ENCODE measurements at places on chromosomes 3 and 15.

GRCh38 chr3:172171396-172172075 is 132.2 kb downstream of the FNDC3B start:
- DNase-seq = no peak

GRCh38 chr3:195911041-195911945 is 2.9 kb upstream of the TNK2 start:
- DNase-seq = no peak

GRCh38 chr3:52714335-52715302 is 8.7 kb downstream of the SPCS1 start:
- DNase-seq = no peak

DNA sequence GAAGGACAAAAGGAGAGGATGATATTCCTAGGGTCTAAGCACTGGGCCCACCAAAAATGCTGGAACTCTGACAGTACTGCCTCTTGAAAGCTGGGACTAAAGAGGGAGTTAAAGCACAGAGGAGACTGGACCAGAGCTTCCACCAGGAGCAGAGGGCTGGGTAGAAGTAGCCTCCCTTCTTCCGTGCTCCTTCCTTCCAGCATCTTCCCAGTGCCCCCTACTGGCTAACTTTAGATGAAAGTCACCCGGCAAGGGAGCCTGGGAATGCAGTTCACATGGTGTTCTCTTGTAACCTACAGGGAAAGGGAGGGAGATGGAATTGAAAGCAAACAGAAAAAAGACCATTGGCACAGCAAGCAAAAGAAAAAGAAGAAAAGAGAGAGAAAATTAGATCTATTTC is 106.1 kb upstream of the COL8A1 start:
- no peak for DNase-seq

DNA sequence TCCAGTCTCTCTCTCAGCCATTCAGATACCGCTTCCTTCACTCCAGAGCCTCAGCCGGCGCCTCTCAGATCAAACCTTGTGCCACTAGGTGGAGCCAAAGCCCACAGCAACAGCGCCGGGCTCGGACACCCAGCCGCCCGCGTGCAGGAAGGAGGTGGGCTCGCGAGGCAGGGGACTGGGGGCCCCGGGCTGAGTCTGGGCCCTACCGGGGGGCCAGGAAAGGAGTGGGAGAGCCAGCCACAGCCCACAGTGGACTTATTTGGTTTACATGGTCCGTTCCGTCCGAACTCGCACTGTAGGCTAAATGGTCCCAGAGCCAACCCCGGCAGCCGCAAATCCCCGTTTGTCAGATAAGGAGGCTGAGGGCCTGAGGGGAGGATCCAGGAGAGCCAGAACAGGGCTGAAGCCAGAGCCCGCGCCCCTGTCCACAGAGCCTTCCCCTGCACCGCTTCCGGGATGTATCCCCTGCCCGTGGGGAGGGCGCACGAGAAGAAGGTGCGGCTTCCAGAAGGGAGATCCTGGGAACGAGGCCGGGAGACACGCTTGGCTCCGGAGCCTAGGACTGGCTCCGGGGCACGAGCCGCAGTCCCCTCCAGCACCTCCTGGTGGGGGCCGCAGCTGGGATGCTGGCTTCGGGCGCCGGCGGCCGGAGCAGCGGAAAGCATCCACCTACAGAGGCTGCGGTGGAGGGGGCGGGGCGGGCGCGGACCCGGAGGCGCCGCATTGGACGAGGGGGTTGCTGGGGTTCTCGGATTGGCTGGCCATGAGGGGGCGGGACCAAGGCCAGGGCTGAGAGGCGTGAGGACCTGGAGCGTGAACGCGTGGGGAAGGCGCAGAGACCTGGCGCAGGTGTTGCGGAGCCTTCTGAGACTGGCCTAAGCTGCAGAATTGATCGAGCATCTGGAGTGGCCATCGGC is 6.5 kb upstream of the CYP11A1 start:
- no peak for DNase-seq

GRCh38 chr3:29281344-29282241 is 722 bp downstream of the RBMS3 start:
- DNase-seq = no peak

GRCh38 chr3:172786036-172786435 is 35.5 kb downstream of the ECT2 start:
- no peak for DNase-seq

DNA sequence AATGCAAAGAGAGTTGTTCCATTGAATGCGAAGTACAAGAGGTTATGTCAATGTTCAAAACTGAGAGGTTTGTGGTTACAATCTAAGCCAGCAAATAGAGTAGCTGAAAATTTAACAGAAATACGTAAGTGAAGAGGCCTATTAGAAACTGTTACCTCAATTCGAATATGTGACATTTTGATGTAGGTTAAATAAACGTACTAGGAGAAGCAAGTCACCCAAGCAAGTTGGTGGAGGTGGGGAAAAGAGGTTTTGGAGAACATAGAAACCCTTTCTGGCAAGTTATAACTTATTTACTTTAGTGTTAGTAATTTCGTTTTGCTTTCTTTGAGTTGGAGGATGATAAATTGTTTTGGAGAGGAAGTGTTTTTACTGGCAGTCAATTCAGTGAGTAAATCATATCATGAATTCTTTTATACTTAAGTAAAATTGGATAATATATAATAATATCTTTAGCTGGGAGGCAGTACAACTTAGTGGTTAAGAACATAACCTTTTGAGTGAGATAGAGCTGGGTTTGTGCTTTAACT is 91.2 kb upstream of the NAALADL2 start:
- no peak for DNase-seq

GRCh38 chr3:168154089-168154488 is 58.4 kb upstream of the GOLIM4 start:
- no peak for DNase-seq
